ENCODE measurements at places on chromosomes 6 and 20. TPM values are rescaled to one million over a fixed set of nuclear protein-coding genes. Genes with fewer than 3 reads are reported as not detected.

The TRAPPC3L gene
- not detected for total RNA-seq

The SPATS1 gene
- not detected for total RNA-seq

The FAM209B gene
- total RNA-seq = not detected

The PAK5 gene
- total RNA-seq = not detected

The ISM1 gene
- not detected for total RNA-seq

The IYD gene
- not detected for total RNA-seq

The FOXS1 gene
- total RNA-seq = not detected

The ASF1A gene
- total RNA-seq = 26.1 TPM

The IP6K3 gene
- total RNA-seq = not detected

The TGM3 gene
- 0.08 TPM for total RNA-seq

Data from fibroblast of the aortic adventitia (primary cell).